Renal pelvis (tissue), 12 donors: ENCODE measurements at places on chromosomes 13 and 19. TPM values are rescaled to one million over a fixed set of nuclear protein-coding genes. Genes with fewer than 3 reads are reported as not detected.

The ZNF570 gene
- 8.5 TPM for polyA plus RNA-seq

- DNase-seq = peak; percentile 23
Measured at GRCh38 chr13:26816881-26817280, 56.3 kb upstream of the GPR12 start.

GRCh38 chr13:45198924-45199323 lies 1.9 kb downstream of the KCTD4 start:
- no peak for DNase-seq

The ANGPTL4 gene
- polyA plus RNA-seq = 3.6 TPM

The KCTD12 gene
- polyA plus RNA-seq = 86.0 TPM

DNA sequence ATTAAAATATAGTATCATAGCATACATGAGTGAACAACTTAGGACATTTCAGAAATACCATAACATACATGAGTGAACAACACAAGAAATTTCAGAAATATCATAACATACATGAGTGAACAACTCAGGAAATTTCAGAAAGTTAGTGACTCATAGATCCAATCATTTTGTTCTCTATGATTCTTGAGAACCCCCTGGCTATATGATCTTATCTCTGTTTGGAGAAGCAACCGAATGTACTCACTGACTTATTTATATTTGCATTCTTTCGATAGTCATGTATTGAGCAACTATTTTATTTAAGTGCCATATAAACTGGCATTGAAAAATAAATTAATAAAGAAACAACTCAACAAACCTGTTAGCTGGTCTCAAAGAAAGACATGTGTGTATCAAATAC lies 251.1 kb downstream of the EFNB2 start:
- no peak for DNase-seq

The ZSCAN4 gene
- polyA plus RNA-seq = not detected

GRCh38 chr13:33612641-33613638 lies 205.0 kb upstream of the RFC3 start:
- DNase-seq = no peak

The ATP4B gene
- polyA plus RNA-seq = 0.44 TPM

- DNase-seq = no peak
Measured at GRCh38 chr13:101272886-101273285, 143.4 kb downstream of the NALCN start.

DNA sequence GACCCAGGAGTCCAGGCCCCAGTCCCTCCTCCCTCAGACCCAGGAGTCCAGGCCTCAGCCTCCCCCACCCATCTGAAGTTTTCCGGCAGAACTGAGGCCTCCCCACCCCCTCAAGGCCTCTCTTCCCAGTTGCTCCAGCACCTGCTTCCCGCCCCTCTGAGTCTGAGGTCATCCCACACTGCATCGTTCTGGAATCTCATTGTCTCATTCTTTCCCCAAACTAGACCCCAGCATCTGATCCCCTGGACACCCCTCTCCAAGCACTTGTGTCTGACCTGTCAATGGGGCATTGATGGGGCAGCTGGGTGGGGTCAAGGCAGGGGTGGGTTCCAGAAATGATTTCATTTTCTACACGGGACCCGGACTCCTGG lies 793 bp upstream of the SBK2 start:
- no peak for DNase-seq

GRCh38 chr13:44364345-44365000 lies 9.2 kb upstream of the SERP2 start:
- DNase-seq = no peak

GRCh38 chr13:42119875-42120274 lies 71.4 kb downstream of the DGKH start:
- no peak for DNase-seq

The ACP7 gene
- 0.29 TPM for polyA plus RNA-seq

The ZNF681 gene
- polyA plus RNA-seq = 4.3 TPM

GRCh38 chr13:46359714-46360113 lies 27.3 kb downstream of the RUBCNL start:
- DNase-seq = no peak

DNA sequence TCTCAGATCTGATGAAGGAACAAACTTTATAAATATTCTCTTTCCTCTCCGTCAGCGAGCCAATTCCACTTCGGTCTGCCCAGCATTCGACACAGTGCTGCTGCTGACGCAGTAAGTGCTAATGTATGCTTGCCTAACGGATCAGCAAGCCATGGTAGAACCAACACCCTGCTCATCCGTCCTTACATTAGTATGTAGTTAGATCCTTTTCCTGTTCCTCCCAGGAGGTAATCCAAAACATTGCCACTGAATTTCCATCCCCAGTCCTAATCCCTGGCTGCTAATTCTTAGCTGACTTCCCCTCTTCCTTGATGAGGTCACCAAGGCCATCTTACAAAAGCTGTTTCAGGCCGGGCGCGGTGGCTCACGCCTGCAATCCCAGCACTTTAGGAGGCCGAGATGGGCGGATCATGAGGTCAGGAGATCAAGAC lies 88.0 kb downstream of the STARD13 start:
- DNase-seq = no peak

The WDR88 gene
- polyA plus RNA-seq = 0.87 TPM

DNA sequence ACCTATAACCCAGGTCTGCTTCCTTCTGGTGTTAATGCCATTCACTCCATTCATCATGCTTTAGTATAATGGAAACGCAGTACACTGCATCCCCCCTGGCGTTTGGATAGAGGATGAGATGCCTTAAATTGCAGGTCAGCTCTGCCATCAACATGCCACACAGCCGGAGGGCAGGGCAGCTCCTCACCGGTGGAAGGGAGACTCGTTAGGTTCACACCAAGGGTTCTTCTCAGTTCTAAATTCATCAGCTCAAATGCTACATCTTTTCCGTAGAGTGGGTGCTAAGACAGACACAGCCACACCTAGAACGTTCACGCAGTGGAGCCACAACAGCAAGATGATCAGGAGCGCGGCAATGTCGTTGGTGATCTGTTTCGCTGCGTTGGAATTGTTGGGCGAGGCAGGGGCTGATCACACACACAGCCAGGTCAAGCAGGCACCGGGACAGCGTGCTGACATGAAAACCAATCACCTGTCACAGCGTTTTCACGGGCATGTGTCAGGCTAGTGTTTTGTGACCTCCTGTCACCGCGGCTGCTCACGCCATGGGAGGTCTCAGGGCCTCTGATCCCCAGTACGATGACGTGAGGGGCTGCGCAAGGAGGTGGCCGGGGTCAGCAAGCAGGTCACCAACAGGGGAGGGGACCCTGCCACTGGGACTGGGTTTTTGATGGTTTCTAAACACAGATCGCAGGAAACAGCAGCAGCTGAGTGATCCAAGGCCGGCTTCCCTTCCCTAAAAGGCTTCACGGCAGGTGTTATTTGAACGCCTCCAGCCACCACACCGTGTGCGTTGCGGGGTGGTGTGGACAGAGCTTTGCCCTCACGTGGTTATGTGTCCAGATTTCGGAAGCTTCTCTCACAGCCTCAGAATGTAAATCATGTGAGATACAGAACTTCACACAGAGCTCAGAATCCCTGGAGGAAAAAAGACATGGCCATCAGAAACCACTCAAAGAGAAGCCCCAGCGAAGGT lies 94.3 kb upstream of the IRS2 start:
- DNase-seq = no peak

GRCh38 chr19:17580470-17581144 lies 25.2 kb downstream of the COLGALT1 start:
- no peak for DNase-seq

DNA sequence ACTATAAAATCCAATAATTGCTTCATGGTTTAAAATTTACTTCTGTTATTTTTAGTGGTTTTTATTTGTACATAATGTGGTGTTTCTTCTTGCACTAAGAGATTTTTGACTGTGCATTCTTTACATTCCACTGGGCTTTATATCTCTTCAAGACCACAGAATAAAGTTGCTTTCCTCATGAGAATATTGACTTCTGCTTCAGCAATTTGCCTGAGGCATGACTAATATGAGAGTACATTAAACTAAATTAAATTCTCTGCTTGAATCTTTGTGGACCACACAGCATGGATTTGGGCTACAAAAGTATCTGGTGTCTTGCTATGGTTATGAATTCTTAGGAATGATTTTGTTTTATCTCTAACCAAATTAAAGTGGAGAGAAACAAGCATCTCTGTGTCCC lies 1463.4 kb upstream of the PCDH20 start:
- no peak for DNase-seq

DNA sequence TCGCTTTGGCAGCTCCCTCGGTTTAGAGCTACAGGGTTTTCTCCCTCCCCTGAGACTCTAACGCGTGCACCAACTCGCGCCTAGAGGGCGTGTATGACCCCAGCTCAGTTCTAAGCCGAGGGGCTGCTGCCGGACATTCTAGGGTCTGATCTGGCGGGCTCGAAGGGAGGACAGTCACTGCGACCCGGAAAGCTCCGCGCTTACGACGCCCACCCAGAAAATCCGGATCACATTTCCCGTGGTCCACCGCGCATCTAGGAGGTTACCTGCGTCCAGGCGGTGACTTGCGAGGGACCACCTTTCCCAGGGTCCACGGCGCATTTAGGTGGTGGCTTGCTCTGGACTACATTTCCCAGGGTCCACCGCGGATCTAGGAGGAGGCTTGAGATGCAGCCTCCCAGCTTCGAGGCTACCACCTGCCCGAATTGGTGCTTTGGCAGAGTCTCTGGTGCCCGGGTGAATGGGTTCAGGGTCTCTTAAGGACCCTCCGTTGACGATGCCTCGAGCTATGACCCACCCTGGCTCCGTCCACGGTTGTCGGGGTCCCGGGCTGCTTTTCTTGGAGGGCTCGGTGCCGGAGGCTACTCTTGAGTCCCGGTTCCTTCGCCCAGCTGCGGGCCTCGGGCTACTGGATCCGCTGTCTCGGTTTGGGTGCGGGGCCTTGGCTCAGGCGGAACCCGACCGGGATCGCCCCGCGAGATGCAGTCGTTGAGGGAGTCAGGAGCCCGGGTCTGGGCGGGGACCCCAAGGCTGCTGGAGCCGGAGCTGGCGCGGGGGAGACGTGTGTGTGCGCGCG lies 30.5 kb downstream of the ZNF146 start:
- peak; percentile 66 for DNase-seq

- DNase-seq = no peak
Measured at GRCh38 chr13:38821770-38822551, 135.1 kb downstream of the FREM2 start.

DNA sequence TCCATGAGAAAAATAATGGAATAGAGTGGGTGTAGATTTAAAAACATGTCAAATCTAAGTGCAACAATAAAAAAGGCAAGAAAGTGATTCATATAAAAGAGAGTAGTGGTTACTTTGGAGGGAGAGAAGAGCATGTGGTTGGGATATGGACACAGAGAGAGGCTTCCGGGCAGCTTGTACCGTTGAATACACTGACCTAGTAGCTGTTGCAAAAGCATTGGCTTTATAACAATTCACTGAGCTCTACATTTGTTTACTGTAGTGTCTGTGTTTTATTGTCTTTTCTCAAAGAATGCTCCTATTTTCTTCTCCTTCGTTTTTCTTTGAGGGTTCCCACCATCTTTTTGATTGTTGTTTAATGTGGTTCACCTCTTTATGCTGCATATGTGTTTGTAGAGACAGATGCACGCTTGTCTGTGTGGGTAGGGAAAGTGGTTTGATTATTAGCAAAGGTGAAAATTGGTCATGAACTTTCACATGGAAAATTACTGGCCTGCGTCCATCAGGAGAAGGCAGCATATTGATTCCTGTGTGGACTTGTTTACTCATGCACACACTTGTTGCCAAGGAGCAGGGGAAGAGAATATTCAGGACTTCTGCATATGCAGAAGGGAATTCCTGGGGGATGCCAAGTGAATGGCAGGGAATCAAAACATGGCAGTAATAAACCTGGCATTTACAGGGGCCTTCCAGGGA lies 29.9 kb upstream of the IRS2 start:
- DNase-seq = no peak

DNA sequence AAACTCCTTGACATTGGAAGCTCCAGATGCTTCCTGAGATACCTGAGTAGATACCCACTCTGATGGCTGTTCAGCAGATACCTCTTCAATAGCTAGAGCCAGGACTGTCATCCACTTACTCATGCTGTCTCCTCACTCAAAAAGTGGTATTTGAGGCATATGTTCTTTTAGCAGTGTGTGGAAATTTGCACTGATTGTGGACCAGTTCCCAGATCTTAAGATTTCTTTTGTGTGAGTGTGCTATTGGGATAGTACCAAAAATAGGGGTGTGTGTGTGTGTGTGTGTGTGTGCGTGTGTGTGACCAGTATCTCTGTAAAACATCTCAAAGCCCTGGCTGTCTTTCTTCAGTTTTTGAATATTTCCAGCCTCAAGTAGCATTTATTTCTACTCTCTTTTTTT lies 108.3 kb downstream of the SLITRK5 start:
- no peak for DNase-seq

DNA sequence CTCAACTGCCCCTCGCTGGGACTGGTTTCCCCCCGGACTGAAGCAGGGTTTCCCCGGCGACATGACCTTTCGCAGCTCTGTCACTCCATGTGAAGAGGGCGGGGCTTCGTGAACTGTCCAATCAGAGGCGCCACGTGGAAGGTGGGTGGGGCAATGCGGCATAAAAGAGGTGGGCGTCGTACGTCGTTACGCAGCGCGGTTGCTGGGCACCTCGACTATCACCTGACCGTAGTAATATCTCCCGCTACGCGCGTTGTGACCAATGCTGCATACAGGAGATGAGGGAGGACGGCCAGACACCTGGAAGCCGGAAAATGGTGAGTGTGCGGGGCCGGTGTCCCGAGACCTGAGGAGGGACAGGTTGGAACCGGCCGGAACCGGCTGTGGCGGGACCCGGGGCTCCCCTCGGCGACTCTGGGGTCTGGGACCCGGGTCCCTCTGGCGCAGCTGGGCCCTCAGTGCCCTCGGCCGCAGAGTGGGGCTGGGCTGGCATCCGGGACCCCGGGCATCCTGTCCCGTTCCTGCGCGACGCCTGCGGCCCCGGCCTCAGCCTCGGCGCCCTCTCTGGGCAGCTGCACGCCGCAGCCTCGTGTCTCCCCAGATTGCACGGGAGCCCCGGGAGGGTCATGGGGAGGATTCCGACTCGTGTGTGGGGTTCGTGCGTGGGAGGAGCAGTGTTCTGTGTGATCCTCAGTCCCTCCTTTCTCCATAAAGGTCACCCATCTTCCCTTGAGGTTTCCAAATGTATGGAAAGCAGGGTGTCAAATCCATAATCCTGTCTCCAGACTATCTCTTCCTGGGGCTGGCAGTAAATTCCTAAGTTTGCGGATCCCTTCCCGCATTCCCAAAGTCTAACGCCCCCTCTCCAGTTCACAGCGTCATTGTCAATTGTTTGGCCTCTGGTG lies 32.2 kb downstream of the ZNF136 start:
- DNase-seq = peak; percentile 93

- DNase-seq = no peak
Measured at GRCh38 chr19:48830088-48830487, 6.2 kb downstream of the HSD17B14 start.
